Uterus (tissue), 4 donors: ENCODE measurements at places on chromosomes 16 and 17. TPM values are rescaled to one million over a fixed set of nuclear protein-coding genes. Genes with fewer than 3 reads are reported as not detected.

KRTAP4-5 gene
- total RNA-seq, result not detected

WFIKKN1 gene
- total RNA-seq, result 0.76 TPM

NPIPA7 gene
- total RNA-seq, result 12.6 TPM

SDK2 gene
- 1.1 TPM for total RNA-seq

CCL4L2 gene
- total RNA-seq, result 6.7 TPM

DERL2 gene
- total RNA-seq, result 61.4 TPM

AXIN2 gene
- total RNA-seq, result 65.1 TPM

ZDHHC1 gene
- 27.6 TPM for total RNA-seq

PPM1E gene
- total RNA-seq, result 0.24 TPM

NHERF2 gene
- total RNA-seq, result 10.3 TPM

- H3K36me3 ChIP-seq, result no peaks in the 10 kb centered on the region
- no peak overlapping the region for H3K4me3 ChIP-seq
- no peak for DNase-seq
- H3K27me3 ChIP-seq, result no peaks in the 10 kb centered on the region
- H3K4me1 ChIP-seq, result no peaks in the 10 kb centered on the region
Observed at GRCh38 chr17:13626703-13627102, 25.0 kb upstream of the HS3ST3A1 start.

GRCh38 chr16:29806641-29807425 lies 504 bp downstream of the MAZ start:
- H3K27me3 ChIP-seq, result no peaks in the 10 kb centered on the region
- peak overlapping the region; percentile 61 for H3K4me3 ChIP-seq
- DNase-seq, result peak; percentile 67
- no peaks in the 10 kb centered on the region for H3K36me3 ChIP-seq
- peaks cover 28% of the 10 kb centered on the region for H3K4me1 ChIP-seq

DNA sequence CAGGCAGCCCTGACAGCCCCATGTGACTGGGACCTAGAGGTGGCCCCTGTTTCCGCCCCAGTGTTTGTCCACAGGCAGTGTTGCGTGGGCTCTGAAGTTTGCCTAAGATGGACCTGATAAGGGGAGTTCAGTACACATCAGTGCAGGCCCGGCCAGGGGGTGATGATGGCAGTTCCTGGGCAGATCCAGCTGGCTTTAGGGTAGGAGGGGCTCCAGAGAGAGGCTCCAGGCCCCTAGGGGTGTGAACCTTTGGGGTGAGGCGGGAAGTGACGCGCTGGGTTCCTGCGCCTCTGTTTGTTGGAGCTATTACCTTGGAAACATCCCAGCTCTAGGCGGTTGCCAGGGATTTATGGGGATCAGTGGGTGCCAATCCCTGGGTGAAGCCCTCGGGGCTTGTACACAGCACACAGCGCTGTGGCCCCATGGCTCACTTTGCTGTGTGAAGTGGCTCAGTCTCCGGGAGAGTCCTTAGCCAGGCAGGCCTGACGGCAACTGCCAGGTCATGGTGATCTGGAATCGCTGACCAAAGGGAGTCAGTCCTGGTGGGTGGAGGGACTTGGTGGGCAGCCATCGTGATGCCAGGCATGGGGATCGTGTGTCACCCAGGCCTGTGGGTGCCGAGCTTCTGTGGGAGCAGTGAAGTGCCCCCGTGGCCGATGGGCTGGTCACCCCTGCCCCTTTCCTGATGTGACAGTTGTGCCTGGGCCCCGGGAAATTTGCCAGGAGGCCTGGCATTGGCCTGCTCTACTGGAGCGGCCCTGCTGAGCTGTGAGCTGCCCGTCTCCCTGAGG lies 146.1 kb downstream of the SEC14L1 start:
- no peak overlapping the region for H3K27ac ChIP-seq
- no peak overlapping the region for H3K4me3 ChIP-seq
- peaks cover 2% of the 10 kb centered on the region for H3K27me3 ChIP-seq
- DNase-seq, result no peak

- no peak overlapping the region for H3K4me3 ChIP-seq
- no peaks in the 10 kb centered on the region for H3K4me1 ChIP-seq
- peak overlapping the region; percentile 66 for H3K27ac ChIP-seq
- H3K36me3 ChIP-seq, result no peaks in the 10 kb centered on the region
- DNase-seq, result peak; percentile 20
- H3K27me3 ChIP-seq, result no peaks in the 10 kb centered on the region
Observed at GRCh38 chr17:301681-302299, 50.8 kb downstream of the RPH3AL start.

DNA sequence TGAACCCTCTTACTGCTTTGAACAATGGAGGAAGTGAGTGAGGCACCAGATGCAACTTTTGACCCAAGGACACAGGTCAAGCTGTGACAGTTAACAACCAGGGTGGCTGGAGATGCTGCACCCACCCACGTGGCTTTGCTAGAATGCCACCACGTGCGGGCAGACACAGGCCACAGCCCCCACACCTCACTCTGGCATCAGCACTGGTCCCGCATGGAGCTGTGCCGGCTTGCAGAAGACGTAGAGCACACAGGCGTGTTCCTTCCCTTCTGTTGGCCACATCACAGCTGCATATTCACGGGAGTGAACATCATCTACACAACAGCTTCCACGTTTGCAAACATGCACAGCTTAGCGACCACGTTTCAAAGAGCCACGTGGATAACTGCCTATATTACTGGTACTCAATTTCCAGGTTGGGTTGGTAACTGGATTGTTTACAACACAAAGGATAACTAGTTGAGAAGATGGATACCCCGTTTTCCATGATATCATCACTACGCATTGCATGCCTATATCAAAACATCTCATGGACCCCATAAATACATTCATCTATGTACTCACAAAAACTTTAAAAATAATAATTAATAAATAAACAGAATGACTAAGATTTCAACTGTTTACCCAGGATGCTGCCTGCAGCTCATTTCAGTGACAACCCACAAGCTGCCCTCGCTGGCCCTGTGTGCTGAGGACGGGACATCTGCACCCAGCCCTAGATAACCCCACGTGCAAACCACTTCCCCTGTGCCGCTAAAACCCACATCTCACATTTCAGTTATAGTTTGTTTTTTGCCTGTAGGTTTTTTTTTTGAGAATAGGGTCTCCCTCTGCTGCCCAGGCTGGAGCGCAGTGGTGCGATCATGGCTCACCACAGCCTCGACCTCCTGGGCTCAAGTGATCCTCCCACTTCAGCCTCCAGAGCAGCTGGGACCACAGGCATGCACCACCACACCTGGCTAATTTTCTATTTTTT lies 132.0 kb downstream of the ANKRD11 start:
- DNase-seq, result no peak
- H3K36me3 ChIP-seq, result no peaks in the 10 kb centered on the region
- no peak overlapping the region for H3K27ac ChIP-seq

- DNase-seq, result no peak
- no peaks in the 10 kb centered on the region for H3K27me3 ChIP-seq
- no peak overlapping the region for H3K4me3 ChIP-seq
- no peaks in the 10 kb centered on the region for H3K4me1 ChIP-seq
Observed at GRCh38 chr17:72184805-72185204, 64.0 kb downstream of the SOX9 start.

DNA sequence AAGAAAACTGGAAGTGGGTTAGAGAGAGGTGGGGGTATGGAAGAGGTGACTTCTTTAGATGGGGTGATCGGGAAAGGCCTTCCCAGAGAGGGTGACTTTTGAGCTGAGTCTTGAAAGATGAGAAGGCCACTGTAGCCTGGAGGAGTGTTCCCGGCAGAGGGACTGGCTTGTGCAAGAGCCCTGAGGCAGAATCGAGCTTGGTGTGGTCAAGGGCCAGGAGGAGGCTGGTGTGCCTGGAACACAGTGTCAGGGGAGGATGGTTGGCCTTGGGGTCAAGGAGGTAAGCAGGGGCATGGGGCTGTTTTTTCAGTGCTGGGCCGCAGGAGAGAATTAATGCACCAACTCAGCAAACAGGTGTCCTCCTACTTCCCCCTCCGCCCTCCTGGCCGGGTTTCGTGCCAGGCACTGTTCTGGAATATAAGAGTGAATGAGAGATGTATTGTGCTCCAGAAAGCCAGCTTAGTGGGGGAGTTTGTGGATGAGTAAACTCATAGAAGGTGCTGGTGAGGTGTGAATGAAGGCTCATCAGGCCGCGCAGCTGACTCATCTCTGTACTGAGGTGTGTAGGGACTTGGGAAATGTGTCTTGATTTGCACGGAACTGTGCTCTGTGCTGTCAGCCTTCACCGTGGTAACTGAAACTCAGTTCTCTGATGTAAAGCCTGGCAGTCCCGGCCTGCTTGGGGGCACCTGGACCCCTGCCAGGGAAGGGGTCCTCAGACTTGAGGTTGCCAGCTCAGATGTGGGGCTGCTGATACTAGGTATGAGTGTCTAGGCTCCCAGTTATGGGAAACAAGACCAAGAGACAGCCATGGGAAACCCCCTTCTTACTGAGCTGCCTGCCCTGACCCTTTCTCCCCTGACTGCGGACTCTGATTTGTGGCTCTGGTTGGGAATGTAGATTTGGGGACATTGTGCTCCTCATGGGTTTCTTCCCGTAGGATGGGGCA lies 15.3 kb downstream of the KSR1 start:
- no peak overlapping the region for H3K27ac ChIP-seq
- no peaks in the 10 kb centered on the region for H3K27me3 ChIP-seq
- no peaks in the 10 kb centered on the region for H3K36me3 ChIP-seq
- no peak for DNase-seq

- H3K27ac ChIP-seq, result no peak overlapping the region
- H3K36me3 ChIP-seq, result no peaks in the 10 kb centered on the region
- DNase-seq, result no peak
- H3K4me1 ChIP-seq, result no peaks in the 10 kb centered on the region
- no peaks in the 10 kb centered on the region for H3K27me3 ChIP-seq
Observed at GRCh38 chr16:14180481-14180944, 109.4 kb downstream of the MRTFB start.

- DNase-seq, result no peak
- no peaks in the 10 kb centered on the region for H3K4me1 ChIP-seq
- no peaks in the 10 kb centered on the region for H3K36me3 ChIP-seq
- no peak overlapping the region for H3K27ac ChIP-seq
- no peaks in the 10 kb centered on the region for H3K27me3 ChIP-seq
Observed at GRCh38 chr16:19238406-19238805, 47.1 kb upstream of the CLEC19A start.

DNA sequence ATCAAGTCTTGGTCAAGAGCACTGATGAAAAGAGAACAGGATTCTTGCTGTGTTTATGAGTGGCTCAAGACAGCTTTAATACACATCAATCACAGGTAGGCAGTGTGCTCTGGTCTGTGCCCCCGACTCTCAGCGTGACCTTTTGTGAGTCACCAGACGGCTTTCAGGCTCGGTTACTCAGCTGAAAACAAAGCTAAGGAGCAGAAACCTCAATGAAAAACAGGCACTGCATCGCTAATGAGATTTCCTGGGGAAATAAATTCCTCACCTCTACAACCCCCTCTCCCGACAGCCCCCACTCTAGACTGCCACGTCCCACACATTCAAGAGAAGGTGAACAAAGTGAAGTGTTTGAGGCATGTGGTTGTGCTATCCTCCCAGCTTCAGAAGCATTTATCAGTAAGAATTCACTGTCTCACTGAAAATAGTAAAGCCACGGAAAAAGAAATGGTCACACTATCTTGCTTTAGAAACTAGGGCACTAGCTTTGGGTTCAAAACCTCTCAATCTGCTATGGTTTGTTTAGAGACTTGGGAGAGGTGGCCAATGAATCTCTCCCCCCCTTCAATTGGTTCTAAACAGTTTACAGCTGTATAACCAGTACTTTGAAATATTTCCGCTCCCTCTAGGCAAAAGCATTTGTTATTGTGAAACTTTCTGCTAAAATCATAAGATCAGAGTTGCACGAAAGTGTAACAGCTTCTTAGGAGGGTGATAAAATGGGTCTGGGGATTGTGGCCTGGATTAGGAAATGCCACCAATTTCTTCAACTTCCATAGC lies 199.5 kb upstream of the PMFBP1 start:
- no peaks in the 10 kb centered on the region for H3K4me1 ChIP-seq
- H3K4me3 ChIP-seq, result no peak overlapping the region
- DNase-seq, result no peak
- no peaks in the 10 kb centered on the region for H3K36me3 ChIP-seq
- no peaks in the 10 kb centered on the region for H3K27me3 ChIP-seq

DNA sequence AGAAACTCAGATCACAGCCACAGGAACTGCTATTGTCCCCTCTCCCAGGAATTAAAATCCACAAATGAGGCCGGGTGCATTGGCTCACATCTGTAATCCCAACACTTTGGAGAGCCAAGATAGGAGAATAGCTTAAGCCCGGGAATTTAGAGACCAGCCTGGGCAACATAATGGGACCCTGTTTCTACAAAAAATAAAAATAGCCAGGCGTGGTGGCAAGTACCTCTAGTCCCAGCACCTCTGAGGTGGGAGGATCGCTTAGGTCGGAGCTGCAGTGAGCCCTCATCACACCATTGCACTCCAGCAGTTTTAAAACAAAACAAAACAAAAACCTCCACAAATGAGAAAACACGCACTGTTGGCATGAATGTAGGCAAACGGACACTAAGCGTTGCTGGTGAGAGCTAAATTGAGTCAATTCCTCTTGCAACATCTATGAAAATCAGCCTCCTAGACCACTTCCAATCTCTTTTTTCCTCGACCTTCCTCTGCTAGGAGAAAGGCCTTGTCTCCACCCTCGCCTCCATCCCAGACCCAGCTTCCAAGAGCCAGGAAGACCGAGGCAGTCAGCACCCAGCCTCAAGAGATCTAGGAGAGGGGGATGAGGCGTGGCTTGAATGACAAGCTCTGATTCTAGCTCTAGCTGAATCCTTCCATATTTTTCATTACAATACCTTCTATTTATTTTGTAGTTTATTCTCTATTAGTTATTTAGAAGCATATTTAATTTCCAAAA lies 14.8 kb downstream of the TLE7 start:
- H3K27ac ChIP-seq, result no peak overlapping the region
- H3K27me3 ChIP-seq, result no peaks in the 10 kb centered on the region
- DNase-seq, result no peak
- no peak overlapping the region for H3K4me3 ChIP-seq

- H3K36me3 ChIP-seq, result no peaks in the 10 kb centered on the region
- H3K27me3 ChIP-seq, result no peaks in the 10 kb centered on the region
- H3K4me3 ChIP-seq, result no peak overlapping the region
- no peak overlapping the region for H3K27ac ChIP-seq
Observed at GRCh38 chr16:53068423-53068833, 13.6 kb downstream of the CHD9 start.

- no peak overlapping the region for H3K4me3 ChIP-seq
- DNase-seq, result no peak
- H3K27ac ChIP-seq, result no peak overlapping the region
- H3K4me1 ChIP-seq, result no peaks in the 10 kb centered on the region
Observed at GRCh38 chr17:33229028-33229427, 64.1 kb downstream of the ASIC2 start.

DNA sequence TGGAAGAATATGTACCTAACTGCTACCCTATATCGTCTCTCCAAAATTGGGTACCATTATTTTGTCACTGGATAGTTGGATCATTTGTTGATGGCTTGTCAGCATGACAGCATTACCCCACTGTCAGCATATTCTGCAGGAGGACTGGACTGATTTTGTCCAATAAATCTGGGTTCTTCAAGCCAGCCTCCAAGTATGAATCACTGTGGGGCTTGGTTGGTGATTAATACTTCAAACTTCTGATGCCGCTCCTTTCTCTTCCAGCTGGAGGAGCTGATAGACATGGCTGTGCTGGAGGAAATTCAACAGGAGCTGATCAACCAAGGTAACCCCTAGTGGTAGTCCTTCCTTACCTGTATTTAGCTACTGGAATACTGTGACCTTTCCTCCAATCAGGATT lies 2.5 kb downstream of the RPAIN start:
- no peak overlapping the region for H3K4me3 ChIP-seq
- no peak for DNase-seq
